Endothelial cell of umbilical vein (primary cell): ENCODE measurements at places on chromosomes 6 and 20. TPM values are rescaled to one million over a fixed set of nuclear protein-coding genes. Genes with fewer than 3 reads are reported as not detected.

DNA sequence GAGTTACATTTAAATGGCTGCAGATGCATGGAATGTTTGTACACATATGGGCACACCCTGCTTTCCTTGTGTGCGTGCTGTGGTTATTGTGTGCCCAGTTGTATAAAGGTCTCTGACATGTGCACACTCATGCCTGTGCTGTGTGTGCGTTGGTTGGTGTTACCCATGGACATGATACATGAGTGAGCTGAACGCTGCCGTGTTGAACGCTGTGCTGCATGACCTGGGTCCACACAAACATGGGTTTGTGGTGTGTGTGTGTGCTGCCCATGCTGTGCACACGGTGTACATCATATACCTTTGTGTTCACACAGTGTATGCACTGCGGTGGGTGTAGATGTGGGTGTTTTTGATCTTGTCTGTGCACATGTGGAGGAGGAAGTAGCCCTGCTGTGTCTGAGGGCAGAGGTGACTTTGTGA is 54.4 kb downstream of the TOX2 start:
- DNase-seq: no peak

- no peak for DNase-seq
Measured at GRCh38 chr6:18492972-18493371, 105.8 kb downstream of the RNF144B start.

GRCh38 chr6:43367245-43367984 is 2.0 kb downstream of the ZNF318 start:
- no peak for DNase-seq

GRCh38 chr6:159819932-159820640 is 20.0 kb downstream of the PNLDC1 start:
- no peak for DNase-seq

DNA sequence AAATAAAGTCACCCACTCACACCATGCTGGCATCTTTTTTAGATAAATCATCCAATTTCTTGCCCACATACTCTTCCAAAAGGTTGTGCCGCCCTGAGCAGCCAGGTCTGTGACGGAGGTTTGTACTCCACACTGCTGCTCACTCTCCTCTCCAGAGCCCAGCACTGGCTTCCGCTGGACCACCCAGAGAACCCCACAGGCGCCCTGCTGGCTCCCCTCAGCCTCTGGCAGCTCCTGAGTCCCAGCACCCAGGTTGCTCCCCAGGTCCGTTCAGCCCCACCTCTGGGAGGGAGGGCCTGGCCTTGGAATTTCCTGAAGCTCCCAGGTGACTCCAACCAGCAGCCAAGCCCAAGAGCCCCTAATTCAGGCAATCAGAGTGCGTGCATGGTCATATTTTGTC is 131.7 kb upstream of the CST7 start:
- DNase-seq: no peak

The FAM8A1 gene
- 4.3 and 4.8 TPM in 2 replicates for polyA plus RNA-seq

DNA sequence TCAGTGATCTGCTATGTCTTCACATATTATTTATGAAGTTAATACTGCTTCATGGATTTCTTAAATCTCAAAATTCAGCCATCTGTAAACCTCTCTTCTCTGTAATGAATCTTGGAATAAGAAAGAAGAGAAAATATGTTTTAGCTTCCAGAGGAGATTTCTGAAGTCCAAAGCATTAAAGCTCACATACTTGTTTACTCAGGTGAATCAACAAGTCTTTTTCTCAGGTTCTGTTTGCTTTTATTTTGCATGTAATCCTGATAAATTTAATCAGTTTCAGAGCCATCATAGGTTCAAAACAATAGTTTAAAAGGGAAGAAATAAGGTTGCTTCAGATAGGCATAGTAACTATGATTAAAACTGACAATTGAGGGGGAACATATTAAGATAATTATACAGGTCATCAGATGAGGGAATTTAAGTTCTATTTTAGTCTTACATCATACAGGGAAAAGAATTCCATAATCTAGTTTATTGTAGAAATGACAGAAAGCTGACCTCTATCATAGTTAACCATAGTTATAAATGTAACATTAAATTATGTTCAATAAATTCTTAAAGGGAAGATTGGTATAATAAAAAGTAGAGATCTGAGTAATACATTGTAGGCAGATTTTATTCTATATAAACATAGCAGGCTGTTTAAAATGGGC is 716.2 kb downstream of the EYS start:
- no peak for DNase-seq

DNA sequence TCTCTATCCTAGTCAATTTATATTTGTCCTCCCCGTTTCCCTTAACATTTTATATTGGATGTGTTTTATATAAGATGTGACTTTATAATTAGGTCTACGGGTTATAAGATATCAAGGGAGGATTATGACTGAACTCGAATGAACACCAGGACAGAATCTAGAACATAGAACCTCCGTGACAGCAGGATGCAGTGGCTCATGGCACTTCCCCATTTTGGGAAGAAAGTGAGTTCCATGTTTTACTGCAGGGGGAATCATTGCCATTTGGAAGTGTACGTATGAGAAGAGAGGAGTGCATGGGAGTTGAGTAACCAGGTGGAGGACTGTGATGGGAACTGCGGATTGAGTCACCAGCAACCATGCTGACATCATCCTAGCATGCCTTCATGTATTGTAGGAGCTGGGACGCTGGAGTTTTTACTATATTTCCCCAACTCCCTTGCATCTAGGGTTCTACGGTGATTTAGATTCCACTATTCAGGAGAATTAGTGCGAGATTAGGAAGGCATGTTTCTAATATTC is 56.1 kb upstream of the FOXC1 start:
- no peak for DNase-seq

The DCDC2 gene
- not detected in 2 replicates for polyA plus RNA-seq

- no peak for DNase-seq
Measured at GRCh38 chr6:162681447-162681846, 46.1 kb downstream of the PRKN start.

The PAK5 gene
- not detected in 2 replicates for polyA plus RNA-seq

- no peak for DNase-seq
Measured at GRCh38 chr6:21331235-21331634, 262.3 kb upstream of the SOX4 start.

- no peak for DNase-seq
Measured at GRCh38 chr20:62413896-62414481, 6.9 kb upstream of the CABLES2 start.

DNA sequence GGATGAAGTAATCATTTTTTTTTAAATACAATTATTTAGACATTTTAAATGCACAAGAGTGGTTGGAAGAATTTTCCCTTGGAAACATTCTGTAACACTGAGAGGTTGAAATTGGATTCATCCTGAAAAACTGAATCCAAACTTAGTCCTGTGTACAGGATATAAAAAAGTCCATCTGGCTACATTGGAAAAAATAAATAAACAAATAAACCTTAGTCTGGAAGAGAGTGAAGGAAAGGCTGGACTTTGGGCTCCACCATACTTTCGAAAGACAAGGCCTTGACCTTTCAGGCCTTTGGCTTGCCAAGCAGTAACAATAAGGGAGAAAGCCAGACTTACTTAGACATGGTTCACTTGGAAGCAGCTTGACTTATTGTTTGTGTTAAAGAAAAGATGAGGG is 664.3 kb downstream of the TENT5A start:
- no peak for DNase-seq

GRCh38 chr6:119077643-119078375 is 655 bp downstream of the FAM184A start:
- no peak for DNase-seq

GRCh38 chr6:107418118-107418517 is 41.2 kb downstream of the PDSS2 start:
- DNase-seq: no peak

The DDX43 gene
- polyA plus RNA-seq: 1.2 TPM in 2 replicates

GRCh38 chr6:72031471-72031870 is 145.1 kb downstream of the RIMS1 start:
- no peak for DNase-seq

The CLIC5 gene
- polyA plus RNA-seq: not detected in 2 replicates

DNA sequence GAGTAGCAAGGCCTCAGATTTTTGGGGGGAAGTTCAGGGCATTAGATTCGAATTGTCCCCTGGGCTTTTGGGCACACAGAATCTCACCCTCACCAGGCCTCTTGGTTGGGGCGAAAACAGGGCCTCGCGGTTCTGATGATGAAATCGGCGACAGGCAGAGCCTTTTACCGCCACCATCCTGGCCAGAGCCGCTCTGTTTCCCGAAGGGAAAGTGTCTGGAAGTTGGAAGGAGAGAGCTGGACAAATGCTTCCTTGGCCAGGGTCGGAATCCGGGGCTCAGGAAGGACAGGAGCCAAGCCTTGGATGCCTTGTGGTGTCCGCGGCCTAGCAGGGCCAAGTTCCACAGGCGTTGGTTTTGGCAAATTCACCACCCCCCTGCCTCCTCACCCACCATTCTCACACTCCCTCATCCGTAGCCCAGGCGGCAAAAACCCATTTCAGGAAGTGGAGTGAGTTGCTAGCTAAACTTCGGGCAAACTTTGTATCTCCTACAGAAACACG is 3.5 kb upstream of the TFAP2A start:
- DNase-seq: no peak

DNA sequence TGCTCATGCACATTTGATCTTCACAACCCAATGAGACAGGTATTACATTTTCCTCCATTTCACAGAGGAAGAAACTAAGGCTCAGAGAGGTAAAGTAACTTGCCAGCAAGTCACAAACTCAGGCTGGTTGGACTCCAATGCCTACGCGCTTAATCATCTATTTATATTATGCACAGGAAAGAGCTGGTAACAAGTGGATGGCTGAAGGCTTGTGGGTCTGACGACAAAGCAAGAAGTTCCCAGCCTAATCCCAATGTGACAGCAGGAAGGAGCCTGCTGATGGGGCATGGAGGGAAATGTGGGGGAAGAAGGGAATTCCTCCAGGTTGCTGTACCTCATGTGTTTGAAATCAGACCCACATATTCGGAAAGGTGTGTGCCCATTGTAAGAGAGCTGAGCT is 3.9 kb downstream of the CDH22 start:
- DNase-seq: no peak
